Left lung (tissue), 14 donors: ENCODE measurements at places on chromosomes 16 and 17. TPM values are rescaled to one million over a fixed set of nuclear protein-coding genes. Genes with fewer than 3 reads are reported as not detected.

Gene CDH5
- 145 TPM for polyA plus RNA-seq

Gene E4F1
- 16.2 TPM for polyA plus RNA-seq

Gene KRT33B
- polyA plus RNA-seq = not detected

- no peak for DNase-seq
These were observed 61.1 kb upstream of the CPHXL start for GRCh38 chr16:75787440-75787839.

DNA sequence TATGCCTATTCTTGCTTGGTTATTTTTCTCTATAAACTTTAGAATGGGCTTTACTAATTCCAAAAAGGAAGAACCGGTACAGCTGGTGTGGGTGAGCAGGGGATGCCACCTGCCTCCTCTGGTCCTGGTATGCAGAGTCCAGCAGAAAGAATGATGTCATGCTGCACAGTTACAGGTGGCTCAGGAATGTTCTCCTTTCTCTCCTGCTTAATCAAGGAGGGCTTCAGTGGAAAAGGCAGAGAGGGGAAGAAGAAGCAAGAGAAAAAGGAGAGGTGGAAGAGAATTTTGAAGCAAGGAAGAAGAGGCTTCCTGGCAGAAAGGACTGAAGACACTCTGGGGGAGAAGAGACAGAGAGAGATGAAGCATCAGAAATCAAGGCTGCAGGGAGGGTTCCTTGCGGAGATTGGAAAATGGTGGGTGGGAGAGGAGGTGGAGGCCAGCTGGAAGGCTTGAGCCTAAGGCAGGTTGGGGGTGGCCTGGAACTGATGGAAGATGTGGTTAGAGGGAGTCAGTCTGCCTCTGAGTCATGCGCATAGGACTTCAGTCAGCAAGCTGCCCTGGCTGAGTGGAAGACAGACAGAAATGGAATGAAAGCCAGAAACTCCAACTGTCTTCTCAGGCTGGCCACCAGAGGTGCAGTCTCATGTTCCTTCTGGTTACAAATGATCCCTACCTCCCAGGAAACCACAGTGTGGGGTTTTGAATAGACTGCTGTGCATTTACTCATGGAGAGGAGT is 64.6 kb upstream of the CRHR1 start:
- DNase-seq = no peak

GRCh38 chr17:17015230-17015629 is 27.0 kb upstream of the MPRIP start:
- no peak for DNase-seq

GRCh38 chr16:59342669-59343068 is 608.6 kb upstream of the GOT2 start:
- DNase-seq = no peak

- no peak for DNase-seq
These were observed 17.0 kb downstream of the SP2 start for GRCh38 chr17:47913050-47913449.

DNA sequence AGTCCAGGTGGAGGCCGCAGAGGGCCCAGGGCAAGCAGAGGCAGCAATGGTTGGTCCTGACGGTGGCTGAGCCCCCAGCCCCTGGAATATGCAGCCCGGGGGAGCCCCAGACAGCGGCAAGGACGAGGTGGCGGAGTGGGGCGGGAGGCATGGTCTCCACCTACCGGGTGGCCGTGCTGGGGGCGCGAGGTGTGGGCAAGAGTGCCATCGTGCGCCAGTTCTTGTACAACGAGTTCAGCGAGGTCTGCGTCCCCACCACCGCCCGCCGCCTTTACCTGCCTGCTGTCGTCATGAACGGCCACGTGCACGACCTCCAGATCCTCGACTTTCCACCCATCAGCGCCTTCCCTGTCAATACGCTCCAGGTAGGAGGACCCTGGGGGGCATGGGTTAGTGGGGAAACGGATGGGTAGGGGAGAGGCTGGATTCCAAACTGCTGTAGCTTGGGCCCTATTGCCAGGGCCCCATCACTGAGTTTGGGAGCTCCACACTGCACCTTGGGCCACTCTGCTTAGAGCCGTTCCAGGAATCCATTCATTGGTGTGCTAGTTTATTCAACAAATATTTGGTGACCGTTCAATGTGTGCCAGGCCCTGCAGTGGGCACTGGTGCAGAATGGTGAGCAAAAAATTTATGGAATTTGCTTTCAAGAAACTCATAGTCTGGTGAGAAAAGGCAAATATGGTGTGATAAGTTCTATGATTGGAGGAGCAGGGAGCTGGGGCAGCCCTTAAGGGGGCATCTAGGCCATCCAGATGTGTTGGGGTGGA is 3.8 kb downstream of the RASL10B start:
- DNase-seq = no peak

- no peak for DNase-seq
These were observed 630 bp upstream of the HOXB2 start for GRCh38 chr17:48545539-48545938.

DNA sequence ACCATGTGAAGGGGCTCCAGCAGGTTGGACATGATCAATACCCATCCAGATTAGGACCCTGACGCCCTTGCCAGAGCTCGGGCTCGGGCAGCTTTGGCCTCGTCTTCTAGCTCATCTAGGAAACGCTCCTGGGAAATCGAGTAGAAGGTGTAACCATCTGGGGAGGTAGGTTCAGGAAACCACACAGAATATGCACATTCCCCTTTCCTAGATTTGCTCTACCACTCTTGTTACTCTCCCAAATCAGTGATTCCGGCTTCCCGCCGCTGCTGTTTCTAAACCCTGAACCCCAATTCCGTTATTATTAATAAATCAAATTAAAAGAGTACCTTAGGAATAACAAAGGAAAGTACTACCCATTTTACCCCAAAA is 507 bp downstream of the COA3 start:
- DNase-seq = no peak
